H4 (cell line): ENCODE measurements at places on chromosomes 6 and 20. TPM values are rescaled to one million over a fixed set of nuclear protein-coding genes. Genes with fewer than 3 reads are reported as not detected.

Gene ANKRD6
- 3.2 and 3.4 TPM in 2 replicates for total RNA-seq

- DNase-seq = no peak
Observed at GRCh38 chr20:32535316-32535952, 49.7 kb downstream of the NOL4L start.

DNA sequence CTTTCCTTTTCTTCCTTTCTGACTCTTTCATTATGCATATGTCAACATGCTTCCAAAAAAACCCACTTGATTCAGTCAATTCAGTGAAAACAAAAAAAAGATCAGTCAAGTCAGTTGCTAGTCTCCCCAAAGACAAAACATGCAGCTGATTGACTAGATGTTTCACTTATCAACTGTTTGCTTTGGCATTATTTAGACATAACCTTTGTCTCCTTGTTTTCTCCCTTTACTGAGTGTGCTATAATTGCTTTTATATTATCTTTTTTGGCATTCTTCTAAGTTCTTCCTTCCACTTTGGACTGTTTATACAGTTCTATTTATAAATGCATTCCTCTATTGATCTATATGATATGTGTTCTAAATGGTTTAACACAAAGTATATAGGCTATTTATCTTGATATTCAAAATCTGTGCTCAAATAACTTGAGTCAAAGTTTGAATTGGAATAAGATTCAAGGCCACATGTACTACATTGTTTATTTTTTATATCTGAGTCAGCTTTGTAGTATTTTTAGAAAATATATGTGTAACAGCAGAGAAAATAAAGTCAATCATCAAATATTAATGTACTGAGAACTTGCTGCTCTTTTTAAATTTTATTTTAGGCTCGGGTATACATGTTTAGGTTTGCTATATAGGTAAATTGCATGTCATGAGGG is 260.5 kb downstream of the CENPW start:
- no peak for DNase-seq

- DNase-seq = no peak
Observed at GRCh38 chr20:45959126-45959525, 12.9 kb downstream of the ZNF335 start.

- no peak for DNase-seq
Observed at GRCh38 chr6:40276141-40276540, 311.0 kb downstream of the LRFN2 start.

DNA sequence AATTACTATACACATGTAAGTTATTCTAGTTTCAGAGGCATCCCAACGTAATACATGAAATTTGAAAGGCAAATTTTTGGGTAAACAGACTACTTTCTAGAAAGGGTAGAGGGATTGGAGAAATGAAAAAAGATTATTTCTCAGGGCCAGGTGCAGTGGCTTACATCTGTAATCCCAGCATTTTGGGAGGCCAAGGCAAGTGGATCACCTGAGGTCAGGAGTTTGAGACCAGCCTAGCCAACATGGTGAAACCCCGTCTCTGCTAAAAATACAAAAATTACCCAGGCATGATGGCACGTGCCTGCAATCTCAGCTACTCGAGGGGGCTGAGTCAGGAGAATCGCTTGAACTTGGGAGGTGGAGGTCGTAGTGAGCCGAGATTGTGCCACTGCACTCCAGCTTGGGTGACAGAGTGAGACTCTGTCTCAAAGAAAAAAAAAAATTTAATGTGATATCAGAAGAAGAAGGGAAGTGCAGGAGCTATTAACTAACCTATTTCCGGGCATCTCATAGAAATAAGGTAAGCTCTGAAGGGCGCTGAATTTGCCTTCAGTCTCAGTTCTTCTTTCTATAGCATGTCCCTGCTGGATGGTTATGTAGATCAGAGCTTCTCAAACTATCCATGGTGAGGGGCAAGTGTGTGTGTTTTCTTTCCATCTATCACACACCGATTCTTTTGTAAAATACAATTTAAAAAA is 100.3 kb upstream of the MTHFD1L start:
- no peak for DNase-seq

- no peak for DNase-seq
Observed at GRCh38 chr6:98787961-98788360, 46.4 kb upstream of the POU3F2 start.

- DNase-seq = peak; percentile 81
Observed at GRCh38 chr20:62143081-62143956, at the start of the genes PSMA7 and SS18L1. TSS of gene PSMA7 (minus strand) at chr20:62143394. CDS start at chr20:62143303, 91 bp downstream. TSS of gene SS18L1 (plus strand) at chr20:62143769. CDS start at chr20:62143821, 52 bp downstream.

DNA sequence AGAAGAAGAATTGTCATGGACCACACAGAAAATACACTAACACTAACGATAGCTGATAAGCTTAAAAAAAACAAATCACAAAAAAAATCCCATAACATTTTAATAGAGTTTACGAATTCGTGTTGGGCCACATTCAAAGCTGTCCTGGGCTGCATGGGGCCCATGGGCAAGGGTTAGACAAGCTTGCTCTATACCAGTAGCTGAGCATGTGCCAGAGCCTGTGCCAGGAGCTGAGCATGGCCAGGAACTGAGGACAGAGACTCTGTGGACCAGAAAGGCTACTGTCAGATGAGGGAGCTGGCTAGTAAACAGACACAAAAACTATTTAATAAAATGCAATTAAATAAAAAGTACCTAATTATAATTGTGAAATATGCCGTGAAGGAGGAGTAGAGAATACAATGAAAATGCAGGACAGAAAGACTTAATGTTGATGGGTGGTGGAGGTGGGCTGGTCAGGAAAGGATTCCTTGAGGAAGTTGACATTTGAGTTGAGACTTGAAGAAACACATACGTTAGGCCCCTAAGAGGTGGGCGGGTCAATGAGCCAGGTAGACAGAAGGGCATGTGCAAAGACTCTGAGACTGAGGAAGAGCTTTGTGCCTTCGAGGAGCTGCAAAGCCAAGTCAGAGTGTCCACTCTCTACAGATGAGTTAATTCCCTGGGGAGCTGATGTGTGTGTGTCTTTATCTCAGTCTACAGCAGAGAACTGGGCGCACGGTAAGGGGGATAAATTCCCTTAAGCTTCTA is 66.1 kb downstream of the JPH2 start:
- DNase-seq = no peak

GRCh38 chr6:170295510-170296422 is 4.9 kb upstream of the DLL1 start:
- no peak for DNase-seq

Gene BPI
- total RNA-seq = 0.10 TPM in 1 of 2 replicates, not detected in the other

Gene UBD
- total RNA-seq = 0.99 and 1.1 TPM in 2 replicates

DNA sequence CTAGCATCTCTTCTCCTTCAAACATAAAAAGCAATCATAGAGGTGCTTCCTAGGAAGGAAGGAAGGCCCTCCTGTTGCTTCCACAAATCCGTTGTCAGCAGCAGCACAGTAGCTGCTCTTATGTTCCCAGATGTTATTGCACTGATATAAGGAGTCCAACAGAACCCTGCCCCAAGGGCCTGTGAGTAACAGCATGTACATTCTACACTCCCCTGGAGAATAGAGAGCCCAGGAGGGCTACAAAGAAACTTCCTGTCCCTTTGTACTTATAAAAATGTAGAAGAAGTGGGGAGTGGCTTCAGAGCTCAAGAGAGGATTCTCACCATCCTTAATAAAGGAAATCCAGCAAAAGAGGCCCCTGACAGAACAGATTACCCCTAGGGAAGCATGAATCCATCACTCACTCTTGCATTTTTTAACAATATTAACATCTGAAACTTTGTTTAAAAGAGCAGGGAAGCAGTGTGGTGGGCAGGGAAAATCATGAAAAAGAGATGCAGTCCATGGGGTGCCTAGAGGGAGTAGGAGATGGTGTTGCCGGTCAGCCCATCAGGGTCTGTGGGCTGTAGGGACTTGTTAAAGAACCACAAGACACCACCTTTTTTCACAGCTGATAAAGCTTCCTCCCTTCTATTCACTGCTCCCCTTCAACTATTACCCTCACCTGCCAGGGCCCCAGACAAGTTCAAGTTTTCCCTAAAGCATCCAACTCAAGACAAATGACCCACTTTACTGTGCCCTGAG is 104.5 kb upstream of the ADGRF1 start:
- DNase-seq = no peak

DNA sequence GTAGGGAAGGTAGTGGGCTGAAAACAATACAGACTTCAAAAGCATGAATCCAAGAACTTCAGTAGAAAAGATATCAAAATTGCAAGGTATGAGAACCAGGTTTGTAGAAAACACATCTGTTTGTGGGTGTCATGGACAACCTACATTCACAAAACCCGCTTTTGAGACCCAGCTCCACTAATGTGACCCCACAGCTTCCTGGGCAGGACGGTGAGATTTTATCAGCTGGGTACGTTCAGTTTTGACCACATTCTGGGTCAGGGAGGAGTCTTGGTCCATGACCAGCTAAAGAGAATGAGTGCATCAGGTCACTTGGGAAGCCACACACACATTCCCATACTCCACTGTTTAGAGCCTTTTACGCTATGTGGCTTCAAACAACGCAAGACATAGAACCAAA is 77.1 kb downstream of the BCAS1 start:
- no peak for DNase-seq

DNA sequence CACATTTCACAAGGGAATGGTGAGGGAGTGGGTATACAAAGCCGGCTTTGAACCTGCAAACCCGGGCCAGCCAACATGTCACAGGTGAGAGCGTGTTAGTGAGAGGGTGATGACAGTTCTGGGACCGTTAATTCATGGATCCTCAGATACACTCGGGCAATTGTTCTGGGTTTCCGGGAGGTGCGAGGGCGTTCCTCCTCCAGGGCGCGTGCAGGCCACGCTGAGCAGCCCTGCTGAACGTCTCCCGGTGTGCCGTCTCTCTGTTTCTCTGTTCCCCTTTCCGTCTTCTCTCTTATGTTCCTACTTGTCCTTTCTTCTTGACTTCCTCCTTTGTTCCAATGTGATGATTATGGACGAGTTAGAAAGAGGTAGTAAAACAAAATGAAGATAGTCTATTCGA is 130.0 kb upstream of the GMDS start:
- DNase-seq = no peak

Gene CNBD2
- 5.2 TPM in 1 of 2 replicates, not detected in the other for total RNA-seq

Gene ADGRF5
- total RNA-seq = not detected in 2 replicates

DNA sequence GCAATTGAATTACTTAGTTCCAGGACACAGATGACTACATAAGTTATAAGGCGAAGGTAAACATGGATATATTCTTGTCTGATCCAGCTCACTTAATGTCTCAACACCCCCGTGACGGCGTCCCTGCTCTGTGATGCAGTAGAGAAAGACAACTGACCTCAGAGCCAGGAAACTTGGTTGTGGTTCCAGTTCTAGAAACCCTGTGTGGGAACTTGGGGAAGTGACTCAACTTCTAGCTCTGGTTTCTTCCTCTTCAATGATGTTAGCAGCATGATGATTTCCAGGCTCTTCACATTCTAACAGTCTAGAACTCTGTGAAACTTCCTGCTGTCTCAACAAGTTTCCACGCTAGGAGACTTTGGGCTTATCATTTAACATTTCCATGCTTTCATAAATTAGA is 18.4 kb downstream of the LAMA4 start:
- no peak for DNase-seq

DNA sequence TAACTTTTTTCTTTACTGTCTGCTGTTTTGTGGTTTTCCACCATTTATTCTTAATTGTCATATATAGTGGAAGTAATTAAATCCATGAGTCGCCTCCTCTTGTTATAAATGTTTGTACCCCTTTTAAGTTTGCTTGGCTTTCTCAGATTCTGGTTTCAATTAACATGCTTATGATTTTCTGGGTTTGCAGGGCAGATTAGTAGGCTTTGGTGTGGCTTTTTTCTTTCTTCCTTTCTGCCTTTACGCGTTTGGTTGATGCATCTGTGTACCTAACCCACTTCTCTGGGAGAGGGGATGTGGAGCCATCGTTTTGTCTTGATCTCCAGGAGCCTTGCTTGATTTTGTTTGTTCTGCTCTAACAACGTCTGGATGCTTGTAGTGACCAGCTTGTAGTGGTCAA is 100.4 kb downstream of the JARID2 start:
- DNase-seq = no peak

Gene CRISP3
- total RNA-seq = not detected in 2 replicates

- no peak for DNase-seq
Observed at GRCh38 chr6:131065112-131065823, 2.2 kb upstream of the EPB41L2 start.

GRCh38 chr6:78844899-78845298 is 22.5 kb upstream of the IRAK1BP1 start:
- DNase-seq = no peak

DNA sequence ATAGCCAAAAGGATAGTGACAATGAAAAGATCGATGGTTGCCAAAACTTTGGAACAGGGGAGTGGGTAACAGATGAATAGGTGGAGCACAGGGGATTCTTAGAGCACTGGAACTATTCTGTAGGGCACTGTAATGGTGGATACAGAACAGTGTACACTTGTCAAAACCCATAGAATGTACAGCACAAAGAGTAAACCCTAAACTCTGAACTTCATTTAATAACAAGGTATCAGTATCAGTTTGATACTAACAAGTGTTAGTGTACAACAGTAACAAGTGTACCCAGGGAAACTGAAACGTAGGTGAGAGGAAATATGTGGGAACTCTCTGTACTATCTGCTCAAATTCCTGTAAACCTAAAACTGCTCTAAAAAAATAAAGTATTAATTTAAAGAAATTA is 179.2 kb downstream of the HACE1 start:
- no peak for DNase-seq

Gene SPATA2
- 3.2 and 3.3 TPM in 2 replicates for total RNA-seq

- peak; percentile 31 for DNase-seq
Observed at GRCh38 chr6:47420394-47421371, 56.9 kb upstream of the CD2AP start.

DNA sequence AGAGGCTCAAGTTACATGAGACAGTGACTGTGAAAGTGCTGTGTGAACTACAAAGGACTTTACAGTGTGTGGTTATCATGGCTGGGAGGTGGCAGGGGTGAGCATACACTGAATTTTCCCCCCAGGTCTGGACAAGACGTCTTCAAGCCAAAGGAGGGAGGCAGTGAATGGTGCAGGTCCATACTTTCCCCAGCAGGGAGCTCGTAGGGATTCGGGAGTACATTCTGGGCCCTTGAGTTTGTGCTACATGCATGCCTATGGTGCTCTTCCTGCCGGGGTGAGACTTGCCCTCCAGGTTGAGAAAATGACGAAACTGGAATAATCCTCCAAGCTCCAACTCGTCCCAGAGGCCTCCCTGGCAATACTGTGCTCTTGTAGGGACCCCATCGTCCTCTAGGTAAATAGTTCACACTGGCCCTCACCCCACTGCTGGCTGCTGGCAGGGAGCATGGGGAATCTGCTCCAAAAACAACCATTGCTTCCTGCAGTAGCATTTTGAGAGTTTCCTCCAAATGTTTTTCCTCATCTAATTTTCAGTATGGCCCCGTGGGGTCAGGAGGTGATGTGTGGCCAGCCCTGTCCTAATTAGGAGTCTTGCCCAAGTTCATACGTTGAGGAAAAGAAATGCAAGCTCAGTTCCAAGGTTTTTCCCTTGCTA is 57.6 kb downstream of the ZNF831 start:
- no peak for DNase-seq

Gene TRIM40
- total RNA-seq = not detected in 2 replicates

Gene WFDC5
- total RNA-seq = not detected in 2 replicates

DNA sequence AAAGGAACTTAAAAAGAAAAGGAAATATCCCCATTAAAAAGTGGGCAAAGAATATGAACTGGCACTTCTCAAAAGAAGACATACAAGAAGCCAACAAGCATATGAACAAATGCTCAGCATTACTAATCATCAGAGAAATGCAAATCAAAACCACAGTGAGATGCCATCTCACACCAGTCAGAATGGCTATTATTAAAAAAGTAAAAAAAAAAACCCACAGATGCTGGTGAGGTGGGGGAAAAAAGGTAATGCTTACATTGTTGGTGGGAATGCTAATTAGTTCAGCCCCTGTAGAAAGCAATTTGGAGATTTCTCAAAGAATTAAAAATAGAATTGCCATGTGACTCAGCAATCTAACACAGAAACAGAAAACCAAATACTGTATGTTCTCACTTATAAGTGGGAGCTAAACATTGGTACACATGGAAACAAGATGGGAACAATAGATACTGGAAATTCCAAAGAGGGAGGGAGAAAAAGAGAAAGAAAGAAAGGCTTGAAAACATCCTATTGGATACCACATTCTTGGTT is 437.1 kb downstream of the GRIK2 start:
- DNase-seq = no peak
